ENCODE measurements at places on chromosomes 1 and 21.

- DNase-seq, result peak; percentile 25
These were observed 1.8 kb downstream of the RHOC start for GRCh38 chr1:112704934-112705627.

DNA sequence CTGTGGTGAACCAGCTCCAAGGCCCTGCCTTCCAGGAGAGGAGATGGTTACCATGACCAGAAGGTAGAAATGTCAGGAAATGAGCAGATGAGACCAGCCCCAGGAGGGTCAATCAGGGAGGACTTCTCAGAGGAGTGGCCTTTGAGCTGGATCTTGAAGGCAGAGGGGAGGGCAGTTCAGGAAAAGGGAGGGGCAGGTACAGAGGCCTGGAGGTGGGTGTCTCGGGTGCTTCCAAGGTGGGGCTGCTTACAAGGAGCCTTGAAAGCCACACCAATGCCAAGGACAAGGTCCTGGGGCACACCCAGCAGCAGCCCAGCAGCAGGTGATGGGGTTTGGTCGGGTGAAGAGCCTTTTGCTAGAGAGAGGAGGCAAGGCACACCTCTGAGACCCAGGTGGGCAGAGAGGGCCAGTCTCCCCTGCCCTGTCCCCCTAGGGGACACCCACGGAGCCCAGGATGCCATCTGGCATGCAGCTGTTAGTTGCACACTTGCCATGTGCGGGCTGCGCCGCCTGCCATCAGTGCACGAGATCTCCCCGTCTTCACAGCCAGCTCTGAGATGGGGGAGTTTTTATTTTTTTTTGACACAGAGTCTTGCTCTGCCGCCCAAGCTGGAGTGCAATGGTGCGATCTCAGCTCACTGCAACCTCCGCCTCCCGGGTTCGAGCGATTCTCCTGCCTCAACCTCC is 18.5 kb downstream of the SLC66A1 start:
- no peak for DNase-seq

- peak; percentile 35 for DNase-seq
These were observed 64.9 kb upstream of the FCGR2A start for GRCh38 chr1:161440312-161440894.

GRCh38 chr21:35081861-35082260 is 32.8 kb upstream of the RUNX1 start:
- DNase-seq, result no peak

GRCh38 chr1:159067699-159068621 is 8.6 kb downstream of the AIM2 start:
- DNase-seq, result no peak

GRCh38 chr1:232554409-232554808 is 75.5 kb downstream of the SIPA1L2 start:
- no peak for DNase-seq

- no peak for DNase-seq
These were observed 80.8 kb downstream of the OBSCN start for GRCh38 chr1:228288536-228289238.

DNA sequence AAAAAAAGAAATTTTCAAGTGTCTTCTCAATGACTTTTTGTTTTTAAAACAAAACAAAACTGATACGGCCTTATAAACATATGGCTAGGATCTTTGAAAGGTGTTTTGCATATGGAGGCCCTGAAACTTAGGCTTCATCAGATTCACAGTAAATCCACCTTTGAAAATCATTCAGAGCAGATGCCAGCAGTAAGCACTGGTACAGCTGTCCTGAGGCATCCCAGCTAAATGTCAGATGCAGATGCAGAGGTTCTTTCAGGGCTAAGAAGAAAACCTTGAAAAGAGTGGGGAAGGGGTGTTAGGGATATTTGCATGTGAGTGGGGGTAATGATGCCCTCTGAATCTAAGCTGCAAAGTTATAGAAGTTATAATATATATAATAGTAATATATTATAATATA is 56.2 kb upstream of the GNG12 start:
- no peak for DNase-seq

- DNase-seq, result no peak
These were observed 3.0 kb upstream of the AIM2 start for GRCh38 chr1:159079525-159079924.

DNA sequence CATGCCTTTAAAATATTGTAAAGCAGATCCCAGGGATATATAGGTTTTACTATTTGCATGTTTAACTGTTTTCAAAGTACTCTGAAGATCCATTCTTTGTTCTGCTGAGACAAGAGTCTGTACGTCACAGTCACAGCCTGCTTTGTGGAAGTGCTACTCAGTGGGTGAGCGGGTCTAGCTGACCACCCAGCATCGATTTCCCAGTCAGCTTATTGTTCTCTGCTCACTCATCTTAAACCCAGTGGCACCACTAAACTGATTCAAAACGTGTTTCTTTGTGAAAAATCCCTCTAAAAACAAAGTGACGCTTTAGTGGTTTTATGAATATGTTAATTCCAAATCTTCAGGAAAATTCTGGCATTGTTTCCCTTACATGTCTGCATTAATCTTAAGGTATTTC is 12.4 kb downstream of the PLPP3 start:
- DNase-seq, result no peak

DNA sequence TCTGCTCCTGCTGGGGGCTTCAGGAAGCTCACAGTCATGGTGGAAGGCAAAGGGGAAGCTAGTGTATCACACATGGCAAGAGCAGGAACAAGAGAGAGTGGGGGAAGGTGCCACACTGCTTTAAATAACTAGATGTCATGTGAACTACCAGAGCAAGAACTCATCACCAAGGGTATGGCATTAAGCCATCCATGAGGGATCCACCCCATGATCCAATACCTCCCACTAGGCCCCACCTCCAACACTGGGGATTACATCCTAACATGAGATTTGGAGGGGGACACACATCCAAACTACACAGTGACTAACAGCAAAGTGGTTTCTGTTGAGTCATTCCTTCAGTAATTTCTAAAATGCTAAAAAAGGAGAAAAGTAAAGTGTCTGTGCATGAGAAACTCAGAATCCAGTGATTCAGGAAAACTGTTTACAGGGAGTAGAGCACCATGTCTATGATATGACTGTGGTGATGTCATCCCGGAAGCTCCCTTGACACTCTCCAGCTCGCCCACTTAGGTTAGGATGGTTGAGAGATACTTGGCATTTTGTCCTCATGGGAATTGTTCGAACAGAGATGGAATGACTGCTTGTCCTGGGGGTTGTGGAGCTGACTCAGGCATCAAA is 50.3 kb downstream of the CHD1L start:
- DNase-seq, result no peak

- DNase-seq, result no peak
These were observed 500.6 kb downstream of the RWDD3 start for GRCh38 chr1:95734560-95734959.

DNA sequence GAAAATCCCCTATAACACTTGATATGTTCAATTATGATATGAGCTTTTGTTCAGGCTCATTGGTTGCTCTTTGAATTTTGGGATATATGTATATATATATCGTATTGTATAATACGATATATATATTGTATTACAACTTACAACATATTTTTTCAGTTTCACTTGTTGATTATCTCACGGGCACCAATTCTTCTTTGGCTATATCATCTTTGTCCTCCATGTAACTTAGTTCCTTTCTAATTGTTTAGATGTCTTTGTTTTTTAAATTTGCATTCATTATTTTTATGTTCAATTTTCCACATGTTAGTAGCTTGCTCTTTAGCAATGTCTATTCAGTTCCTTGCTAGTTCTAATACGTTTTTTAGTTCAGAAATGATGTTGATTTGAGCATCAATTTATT is 150.0 kb downstream of the BACH1 start:
- no peak for DNase-seq

GRCh38 chr21:42527127-42527488 is 13.5 kb downstream of the SLC37A1 start:
- no peak for DNase-seq

- DNase-seq, result no peak
These were observed 44.1 kb downstream of the XCL2 start for GRCh38 chr1:168499688-168500049.

DNA sequence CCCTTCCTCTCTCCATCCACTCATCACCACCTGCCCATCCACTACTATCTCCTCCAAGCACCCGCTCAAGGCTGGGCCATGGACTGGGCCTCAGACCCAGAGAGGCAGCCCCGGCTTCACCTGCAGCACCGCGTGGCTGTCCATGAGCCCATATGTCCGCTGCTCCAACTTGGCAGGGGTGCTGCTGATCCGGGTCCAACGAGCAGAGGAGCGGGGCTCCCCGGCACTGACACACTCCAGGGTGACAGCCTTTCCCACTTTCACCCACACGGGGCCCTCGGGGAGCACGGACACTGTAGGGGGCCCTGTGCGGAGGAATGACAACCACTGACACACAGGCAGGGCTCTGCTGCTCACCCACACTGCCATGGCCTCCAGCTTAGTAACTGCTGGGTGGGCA is 28.9 kb downstream of the LDLRAD2 start:
- no peak for DNase-seq

DNA sequence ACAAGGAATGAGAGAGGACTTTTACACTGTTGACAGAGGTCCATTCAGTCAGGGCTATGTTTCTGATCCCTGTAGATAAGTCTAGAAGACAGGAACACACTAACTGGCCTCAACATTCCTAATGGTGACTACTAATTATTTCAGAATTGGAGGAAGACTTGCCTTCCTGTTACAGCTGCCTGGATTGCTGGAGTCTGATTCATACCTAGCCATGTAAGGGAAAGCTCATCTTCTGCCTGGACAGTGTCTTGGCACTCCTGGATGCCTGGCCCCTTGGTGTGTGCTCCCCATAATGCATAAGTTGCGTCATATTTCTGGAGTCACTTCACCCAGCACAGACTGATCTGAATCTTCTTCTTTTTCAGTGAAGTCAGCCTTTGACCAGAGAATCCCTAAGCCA is 326.0 kb upstream of the RUNX1 start:
- no peak for DNase-seq

GRCh38 chr1:151867765-151868411 is 14.4 kb upstream of the THEM5 start:
- no peak for DNase-seq

DNA sequence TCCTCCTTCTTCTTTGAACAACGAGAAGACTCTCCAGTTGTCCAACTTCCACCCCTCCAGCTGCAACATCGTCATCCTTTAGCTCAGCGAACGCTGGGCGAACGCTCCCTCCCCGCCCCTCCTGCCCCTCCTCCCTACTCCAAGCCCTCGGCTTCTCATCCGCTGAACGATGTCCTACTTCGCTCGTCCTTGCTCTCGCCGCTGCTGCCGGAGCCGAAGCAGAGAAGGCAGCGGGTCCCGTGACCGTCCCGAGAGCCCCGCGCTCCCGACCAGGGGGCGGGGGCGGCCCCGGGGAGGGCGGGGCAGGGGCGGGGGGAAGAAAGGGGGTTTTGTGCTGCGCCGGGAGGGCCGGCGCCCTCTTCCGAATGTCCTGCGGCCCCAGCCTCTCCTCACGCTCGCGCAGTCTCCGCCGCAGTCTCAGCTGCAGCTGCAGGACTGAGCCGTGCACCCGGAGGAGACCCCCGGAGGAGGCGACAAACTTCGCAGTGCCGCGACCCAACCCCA is at the start of gene BCAN:
TSS of gene BCAN (plus strand) at position 357 of the 504 bp plus-strand sequence. CDS start 3,938 bp downstream, outside the sequence.
- no peak for DNase-seq

DNA sequence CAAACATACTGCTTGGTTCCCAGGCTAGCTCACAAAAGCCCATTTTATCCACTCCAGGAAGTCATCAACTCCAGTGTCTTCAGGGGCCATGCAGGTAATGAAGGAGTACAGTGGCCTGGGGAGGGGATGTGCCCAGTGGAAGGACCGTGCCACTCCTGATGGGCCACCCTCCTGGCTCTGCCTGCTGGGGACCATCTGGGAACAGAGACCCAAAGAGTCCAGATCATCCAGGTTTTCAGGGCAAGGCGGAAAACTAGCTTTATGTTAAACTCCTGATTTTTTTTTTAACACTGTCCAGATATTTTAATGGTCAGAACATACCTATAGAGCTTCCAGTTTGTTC is 75.6 kb downstream of the CD46 start:
- no peak for DNase-seq

Measured in stimulated activated CD8-positive, alpha-beta memory T cell treated with anti-CD3 and anti-CD28 coated beads, Interleukin-12 subunit alpha, Interleukin-12 subunit beta, amount 100 ng/mL, for 4 hours (primary cell).